ENCODE measurements at places on chromosomes 12 and 14.

- DNase-seq, result no peak
Measured at GRCh38 chr12:118035190-118036041, 18.9 kb downstream of the RFC5 start.

GRCh38 chr12:130424858-130425697, 87.4 kb downstream of the PIWIL1 start:
- no peak for DNase-seq

- DNase-seq, result no peak
Measured at GRCh38 chr12:18552829-18553228, 185.0 kb downstream of the PLCZ1 start.

GRCh38 chr14:101824339-101824727, 62.8 kb downstream of the PPP2R5C start:
- no peak for DNase-seq

DNA sequence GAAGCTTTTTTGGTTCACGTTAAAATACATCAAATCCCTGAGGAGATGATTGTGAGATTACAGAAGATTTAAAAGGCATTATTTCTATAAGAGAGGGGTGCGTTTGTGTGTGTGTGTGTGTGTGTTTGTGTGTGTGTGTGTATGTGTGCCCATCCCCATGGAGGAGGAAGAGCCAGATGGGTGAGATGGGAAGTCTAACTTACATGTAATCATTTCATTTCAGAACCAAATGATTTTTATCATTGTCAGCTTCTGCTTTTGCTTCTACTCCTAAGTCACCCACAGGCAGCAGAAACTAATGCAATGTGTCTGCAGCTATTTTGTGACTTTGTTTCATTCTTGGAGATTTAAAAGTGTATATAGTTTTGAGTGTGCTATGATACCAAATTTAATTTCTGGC, 68.7 kb downstream of the SLC4A8 start:
- DNase-seq, result no peak

GRCh38 chr12:58104351-58104755, 163.0 kb downstream of the ATP23 start:
- DNase-seq, result no peak

GRCh38 chr12:20368114-20368650, at the start of gene PDE3A:
Gene PDE3A (plus strand): TSS chr12:20368537. CDS start chr12:20369285, 748 bp downstream.
- DNase-seq, result peak; percentile 67

GRCh38 chr12:22518060-22518719, 26.2 kb downstream of the C2CD5 start:
- DNase-seq, result no peak

DNA sequence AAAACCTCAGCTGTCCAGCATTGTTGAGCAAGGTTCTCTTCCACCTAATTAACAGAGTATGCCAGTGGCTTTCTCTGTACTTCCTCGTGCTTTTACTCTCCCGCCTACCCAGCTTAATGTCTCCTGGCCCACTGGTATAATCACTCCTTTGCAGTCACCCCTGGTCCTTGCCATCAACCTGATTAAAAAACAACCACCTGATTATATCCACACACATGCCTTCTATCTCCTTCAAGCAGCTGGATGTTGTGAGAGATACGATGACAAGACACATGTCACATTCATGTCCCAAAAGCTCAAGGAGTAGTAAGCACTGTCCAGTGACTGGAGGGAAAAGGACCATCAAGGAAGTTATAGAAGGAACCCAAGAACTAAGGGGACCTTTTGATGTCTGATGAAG, 241.3 kb upstream of the GRIP1 start:
- DNase-seq, result no peak

- DNase-seq, result no peak
Measured at GRCh38 chr12:15527201-15528080, 205.1 kb downstream of the PTPRO start.

- DNase-seq, result no peak
Measured at GRCh38 chr12:13326076-13326475, 129.6 kb downstream of the EMP1 start.

DNA sequence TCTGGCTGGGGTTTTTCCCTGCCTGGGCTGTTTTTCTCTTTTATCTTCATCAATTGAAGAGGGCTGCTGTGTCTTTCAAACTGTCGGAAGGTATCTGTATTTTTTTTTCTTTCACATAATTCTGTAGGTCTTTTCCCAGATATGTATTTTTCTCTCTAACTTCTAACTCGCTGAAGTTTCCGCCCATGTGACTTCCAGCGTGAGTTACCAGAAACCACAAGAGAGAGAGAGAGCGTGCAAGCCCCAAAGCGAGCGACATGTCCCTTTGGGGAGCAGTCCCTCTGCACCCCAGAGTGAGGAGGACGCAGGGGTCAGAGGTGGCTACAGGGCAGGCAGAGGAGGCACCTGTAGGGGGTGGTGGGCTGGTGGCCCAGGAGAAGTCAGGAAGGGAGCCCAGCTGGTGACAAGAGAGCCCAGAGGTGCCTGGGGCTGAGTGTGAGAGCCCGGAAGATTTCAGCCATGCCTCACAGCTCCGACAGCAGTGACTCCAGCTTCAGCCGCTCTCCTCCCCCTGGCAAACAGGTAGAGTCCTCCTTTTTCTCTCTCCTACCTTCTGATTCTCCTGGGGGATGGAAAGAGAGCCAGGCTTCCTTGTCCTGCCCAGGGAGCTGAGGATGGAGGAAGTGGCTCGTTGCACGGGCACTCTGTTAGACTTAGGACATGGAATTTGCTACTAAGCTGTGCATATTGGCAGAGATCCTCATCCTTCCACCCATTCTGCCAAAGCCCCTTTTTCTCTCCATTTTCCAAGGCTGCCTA, at the start of gene BATF:
Gene BATF (plus strand): TSS at position 246 of the 759 bp plus-strand sequence. CDS start 214 bp downstream, at position 460.
- no peak for DNase-seq

GRCh38 chr12:45184147-45184963, 31.5 kb upstream of the ANO6 start:
- no peak for DNase-seq
